ENCODE measurements at places on chromosomes 4 and X.

GRCh38 chr4:129929052-129929451, 833.1 kb downstream of the C4orf33 start:
- DNase-seq: no peak

- peak; percentile 80 for DNase-seq
These were observed 3.4 kb downstream of the TFE3 start for GRCh38 chrX:49039598-49040375.

DNA sequence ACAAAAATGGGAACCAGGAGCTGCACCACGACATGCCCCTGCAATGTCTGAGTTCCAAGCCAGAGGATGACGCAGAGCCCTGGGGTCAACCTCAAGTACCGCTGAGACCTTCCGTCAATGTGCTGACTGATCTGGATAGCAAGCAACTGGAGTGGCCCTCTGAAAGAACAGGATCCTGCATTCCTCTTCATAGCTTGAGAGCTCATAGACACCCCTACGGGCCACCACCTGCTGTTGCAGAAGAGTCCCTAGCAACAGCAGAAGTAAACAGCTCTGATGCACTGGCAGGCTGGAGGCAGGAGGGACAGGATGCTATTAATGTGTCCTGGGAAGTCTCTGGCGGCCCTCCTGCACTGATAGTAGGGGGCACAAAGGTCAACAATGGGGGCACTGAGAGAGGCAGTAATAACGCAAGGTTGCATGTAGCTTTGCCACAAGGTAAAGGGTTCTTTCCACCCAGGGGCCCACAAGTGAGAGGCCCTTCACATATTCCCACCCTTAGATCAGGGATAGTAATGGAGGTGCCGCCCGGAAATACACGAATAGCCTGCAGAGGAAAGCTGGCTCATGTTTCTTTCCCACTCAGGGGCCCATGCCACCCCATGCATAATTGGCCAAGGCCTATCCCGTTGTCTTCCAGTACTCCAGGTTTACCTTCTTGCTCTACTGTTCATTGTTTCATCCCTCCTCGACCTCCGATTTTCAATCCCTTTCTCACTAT, 1.3 kb downstream of the PRR32 start:
- no peak for DNase-seq

- no peak for DNase-seq
These were observed 13.7 kb upstream of the UBA1 start for GRCh38 chrX:47179928-47180255.

- peak; percentile 51 for DNase-seq
These were observed 157.3 kb downstream of the AASDH start for GRCh38 chr4:56229947-56230346.

GRCh38 chrX:77061022-77061421, 386.2 kb upstream of the FGF16 start:
- DNase-seq: no peak

DNA sequence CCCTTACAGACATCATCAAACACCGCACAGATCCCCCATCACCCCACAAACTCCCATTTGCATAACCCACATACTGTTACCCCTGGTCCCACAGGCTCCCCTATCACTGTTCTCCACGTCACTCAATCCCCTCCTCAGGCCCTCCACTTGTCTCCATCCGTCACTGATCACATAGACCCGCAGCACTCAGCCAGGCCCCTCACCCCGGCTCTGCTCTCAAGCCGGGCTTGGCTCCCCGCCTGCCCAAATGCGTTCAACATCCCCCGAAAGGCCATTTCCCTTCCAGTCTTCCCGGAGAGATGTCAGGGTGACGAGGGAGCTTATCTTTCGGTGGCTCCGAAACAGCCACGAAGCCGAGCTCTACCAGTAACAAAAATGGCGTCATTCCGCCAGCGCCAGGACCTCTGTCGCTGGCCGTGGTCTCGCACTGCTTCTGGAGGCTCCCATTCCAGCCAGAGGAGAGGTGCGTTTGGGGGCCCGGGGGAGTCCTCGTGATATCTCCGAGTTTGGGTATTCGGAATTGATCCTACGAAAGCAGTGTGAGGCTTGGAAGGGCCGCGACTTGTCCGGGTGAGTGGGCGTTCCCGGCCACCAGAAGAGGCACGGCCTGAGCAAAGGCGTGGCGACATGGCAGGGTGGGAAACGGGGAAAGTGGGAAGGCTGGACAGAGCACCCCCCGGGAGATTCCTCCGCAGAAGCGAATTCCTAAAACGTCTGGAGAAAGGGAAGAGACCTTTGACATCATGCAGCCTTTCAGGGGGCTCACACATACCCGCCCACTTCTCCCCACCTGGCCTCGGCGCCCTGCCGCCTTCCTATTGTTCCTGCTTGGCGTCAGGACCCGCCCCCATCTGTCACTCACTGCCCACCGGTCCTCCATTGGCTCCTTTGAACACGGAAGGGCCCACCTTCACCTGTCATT, at the start of gene ZNF630:
Gene ZNF630 (minus strand): TSS at position 577 of the 922 bp plus-strand sequence. CDS start 4,754 bp downstream, outside the sequence.
- no peak for DNase-seq

DNA sequence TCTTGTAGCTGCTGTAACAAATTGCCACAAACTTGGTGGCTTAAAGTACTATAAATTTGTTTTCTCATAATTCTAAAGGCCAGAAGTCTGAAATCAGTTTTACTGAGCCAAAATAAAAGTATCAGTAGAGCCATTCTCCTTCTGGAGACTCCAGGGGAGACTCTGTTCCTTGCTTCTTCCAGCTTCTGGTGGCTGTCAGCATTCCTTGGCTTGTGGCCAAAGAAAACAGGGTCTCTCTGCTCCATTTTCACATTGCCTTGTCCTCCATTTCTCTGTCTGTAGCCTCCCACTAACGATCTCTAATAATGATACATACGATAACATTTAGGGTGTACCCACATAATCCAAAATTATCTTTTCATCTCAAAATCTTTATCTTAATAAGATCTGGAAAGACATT, 200.4 kb downstream of the MAB21L2 start:
- DNase-seq: no peak

DNA sequence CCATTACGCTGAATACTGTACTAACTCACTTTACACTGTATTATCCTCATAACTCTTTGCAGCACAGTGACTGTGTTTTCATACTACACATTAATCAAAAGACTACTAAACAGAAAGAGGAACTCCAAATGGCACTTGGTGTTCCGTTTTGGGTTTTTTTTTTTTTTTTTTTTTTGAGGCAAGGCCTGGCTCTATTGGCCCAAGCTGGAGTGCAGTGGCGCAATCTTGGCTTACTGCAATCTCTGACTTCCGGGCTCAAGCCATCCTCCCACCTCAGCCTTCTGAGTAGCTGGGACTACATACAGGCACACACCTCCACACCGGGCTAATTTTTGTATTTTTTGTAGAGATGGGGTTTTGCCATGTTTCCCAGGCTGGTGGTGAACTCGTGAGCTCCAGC, 10.7 kb downstream of the KLHL8 start:
- peak; percentile 89 for DNase-seq

- no peak for DNase-seq
These were observed 13.7 kb downstream of the CCKAR start for GRCh38 chr4:26476545-26476944.

GRCh38 chrX:24347881-24348280, 12.6 kb upstream of the SUPT20HL1 start:
- DNase-seq: no peak

- DNase-seq: no peak
These were observed 67.8 kb upstream of the ANXA3 start for GRCh38 chr4:78483811-78484210.

DNA sequence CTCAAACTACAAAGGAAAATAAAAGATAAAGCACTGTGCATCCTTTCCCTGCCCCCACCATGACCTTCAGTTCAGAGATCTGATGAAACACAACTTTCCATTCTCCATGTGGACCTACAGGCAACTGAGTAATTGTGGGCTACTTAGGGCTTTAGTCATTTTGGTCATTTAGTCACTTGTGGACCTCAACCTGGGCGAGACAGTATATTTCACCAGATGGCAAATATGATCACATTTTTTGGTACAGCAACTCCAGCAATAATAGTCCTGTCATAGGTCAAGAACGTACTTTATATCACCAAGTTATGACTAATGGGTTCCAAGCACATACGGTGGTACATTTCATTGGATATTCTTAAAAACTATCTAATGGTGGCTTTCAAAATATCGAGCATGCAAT, 141.2 kb downstream of the PDGFC start:
- no peak for DNase-seq

GRCh38 chr4:90727938-90728337, 600.7 kb downstream of the CCSER1 start:
- no peak for DNase-seq

DNA sequence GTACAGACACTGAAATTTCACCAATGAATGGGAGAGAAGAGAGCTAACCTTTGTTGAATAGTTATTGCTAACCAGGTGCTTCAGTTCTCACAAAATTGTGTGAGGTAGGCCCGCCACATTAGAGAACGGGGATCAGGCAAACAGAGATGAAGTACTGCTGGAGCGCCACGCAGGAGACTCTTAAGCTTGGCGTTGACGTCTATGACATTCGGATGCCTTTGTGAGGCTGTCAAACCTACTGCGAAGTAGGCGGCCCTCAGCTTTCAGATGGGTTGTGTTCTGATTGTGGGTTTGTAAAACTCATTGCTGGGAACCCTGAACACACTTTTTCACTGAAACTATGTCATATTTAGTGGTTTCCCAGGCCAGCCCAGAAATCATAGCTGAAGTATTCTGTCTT, 173.6 kb downstream of the CBR4 start:
- no peak for DNase-seq

- no peak for DNase-seq
These were observed 120.4 kb downstream of the TMA16 start for GRCh38 chr4:163614866-163615265.

- no peak for DNase-seq
These were observed 89.2 kb downstream of the NHS start for GRCh38 chrX:17464194-17464593.

GRCh38 chr4:94678896-94679295, 78.9 kb upstream of the BMPR1B start:
- DNase-seq: no peak

DNA sequence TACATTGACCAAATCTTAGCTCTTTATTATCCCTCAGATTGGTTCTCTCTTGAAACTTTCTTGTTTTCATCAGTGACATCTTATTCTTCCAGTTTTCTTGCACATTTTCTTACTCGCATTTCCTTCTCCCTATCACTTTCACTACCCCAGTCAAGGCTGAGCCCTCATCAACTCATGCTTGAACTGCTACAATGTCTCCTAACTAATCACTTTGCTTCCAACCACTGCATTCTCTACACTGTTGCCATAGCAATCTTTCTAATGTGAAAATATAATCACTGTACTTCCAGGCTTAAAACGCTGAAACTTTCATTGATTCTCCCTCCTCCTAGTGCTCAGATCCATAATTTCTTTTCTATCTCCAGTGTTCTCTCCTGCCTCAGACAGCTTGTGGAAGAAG, 22.2 kb upstream of the LPAR4 start:
- DNase-seq: no peak

GRCh38 chr4:55435141-55435841, 39.5 kb downstream of the TMEM165 start:
- DNase-seq: peak; percentile 28

DNA sequence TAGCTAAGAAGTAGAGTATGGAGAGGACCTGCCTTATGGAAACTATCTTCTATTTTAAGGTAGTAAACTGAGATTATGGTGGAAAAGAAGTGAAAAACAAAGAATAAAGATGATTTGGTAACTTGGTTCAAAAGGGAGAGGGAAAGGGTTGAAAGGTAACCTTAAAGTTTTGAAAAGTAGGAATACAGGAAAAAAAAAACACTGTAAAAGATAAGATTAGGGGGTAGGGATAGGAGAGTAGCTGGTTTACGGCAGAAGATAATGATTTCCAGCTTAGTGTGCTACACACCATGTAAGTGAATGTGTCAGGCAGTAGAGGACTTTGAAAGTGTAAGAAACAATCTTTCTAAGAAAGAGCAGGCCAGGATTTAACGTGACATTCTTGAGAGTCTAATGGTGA, 35.3 kb downstream of the FAM13A start:
- no peak for DNase-seq

GRCh38 chrX:130896802-130897501, 6.1 kb downstream of the ENOX2 start:
- no peak for DNase-seq

DNA sequence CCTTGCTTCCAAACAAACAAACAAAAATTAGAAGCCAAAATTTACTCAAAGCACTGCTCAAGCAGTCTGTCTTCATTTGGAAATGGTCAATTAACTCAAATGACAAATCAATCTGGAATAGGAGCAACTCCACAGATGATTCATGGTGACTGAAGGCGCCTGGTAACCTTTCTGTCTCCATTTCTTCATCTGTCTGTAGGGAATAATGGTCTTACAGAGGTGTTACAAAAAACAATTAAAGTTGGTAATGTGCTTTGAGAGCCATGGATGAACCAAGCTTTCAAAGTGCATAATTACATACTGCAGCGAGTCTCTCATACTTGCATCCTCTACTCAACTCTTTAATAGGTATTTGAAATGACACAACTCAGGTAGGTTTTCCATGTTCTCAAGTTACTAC, 38.3 kb upstream of the STAG2 start:
- DNase-seq: no peak

DNA sequence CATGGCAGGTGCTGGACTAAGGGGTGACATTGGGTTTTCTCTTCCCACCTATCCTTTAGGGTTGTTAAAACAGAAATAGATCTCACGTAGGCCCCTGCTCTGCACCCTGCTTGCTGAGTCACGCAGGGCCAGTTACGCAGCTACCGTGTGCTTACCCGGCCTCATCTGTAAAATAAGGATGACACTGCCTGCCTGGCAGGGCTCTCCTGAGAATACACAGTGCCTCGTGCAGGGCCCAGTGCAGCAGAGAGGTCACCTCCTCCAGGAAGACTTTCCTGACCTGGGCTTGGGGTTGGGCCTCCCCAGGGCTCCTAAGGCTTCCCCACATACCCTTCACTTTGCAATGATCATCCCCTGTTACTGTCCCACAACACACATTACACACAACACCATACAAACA, 33.6 kb upstream of the JAKMIP1 start:
- DNase-seq: no peak

- no peak for DNase-seq
These were observed 845 bp downstream of the ZAR1 start for GRCh38 chr4:48490680-48491513.

GRCh38 chr4:16205298-16206164, 20.7 kb downstream of the TAPT1 start:
- DNase-seq: peak; percentile 58

- DNase-seq: no peak
These were observed 137.1 kb downstream of the RELL1 start for GRCh38 chr4:37549041-37549440.

DNA sequence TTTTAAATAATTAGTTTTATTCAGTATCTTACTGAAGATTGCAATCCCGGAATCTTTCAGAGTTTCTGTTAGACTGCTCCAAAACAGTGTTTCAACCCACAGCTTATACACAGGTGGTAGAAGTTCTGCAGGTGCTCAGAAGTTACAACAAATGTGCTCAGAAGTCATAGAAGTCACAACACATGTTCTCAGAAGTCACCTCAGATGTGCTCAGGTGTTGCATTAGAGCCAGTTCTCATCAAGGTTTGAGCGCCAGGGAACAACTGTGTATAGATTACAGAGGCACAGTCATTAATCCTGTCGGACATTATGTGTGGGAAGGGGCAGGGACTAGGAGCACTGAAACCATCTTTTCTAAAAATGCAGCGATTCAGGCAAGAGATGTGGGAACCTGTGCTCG, 124.5 kb downstream of the ARSF start:
- DNase-seq: no peak

Measured in GF-D8 (cell line).